ENCODE measurements at places on chromosomes 1 and 21. TPM values are rescaled to one million over a fixed set of nuclear protein-coding genes. Genes with fewer than 3 reads are reported as not detected.

DNA sequence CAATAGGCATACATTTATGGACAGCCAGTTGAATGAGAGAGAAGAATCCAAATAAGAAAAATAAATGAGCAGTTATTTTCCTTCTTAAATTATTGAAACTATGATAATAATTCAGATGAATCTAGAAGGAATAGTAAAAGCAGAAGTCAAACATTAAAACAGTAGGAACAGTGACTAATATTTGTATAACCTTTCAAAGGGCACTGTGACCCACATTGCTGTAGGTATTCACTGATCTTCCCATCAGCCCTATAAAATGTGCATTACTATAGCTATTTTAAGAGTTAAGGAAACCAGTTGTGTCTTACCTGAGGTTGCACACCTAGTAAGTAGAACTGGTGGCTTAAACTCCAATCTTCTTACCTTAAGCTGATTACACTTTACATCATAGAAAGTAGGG is 102.8 kb upstream of the ARTN start:
- DNase-seq = no peak

GRCh38 chr1:186456729-186457255 is 4.1 kb downstream of the PDC start:
- no peak for DNase-seq

DNA sequence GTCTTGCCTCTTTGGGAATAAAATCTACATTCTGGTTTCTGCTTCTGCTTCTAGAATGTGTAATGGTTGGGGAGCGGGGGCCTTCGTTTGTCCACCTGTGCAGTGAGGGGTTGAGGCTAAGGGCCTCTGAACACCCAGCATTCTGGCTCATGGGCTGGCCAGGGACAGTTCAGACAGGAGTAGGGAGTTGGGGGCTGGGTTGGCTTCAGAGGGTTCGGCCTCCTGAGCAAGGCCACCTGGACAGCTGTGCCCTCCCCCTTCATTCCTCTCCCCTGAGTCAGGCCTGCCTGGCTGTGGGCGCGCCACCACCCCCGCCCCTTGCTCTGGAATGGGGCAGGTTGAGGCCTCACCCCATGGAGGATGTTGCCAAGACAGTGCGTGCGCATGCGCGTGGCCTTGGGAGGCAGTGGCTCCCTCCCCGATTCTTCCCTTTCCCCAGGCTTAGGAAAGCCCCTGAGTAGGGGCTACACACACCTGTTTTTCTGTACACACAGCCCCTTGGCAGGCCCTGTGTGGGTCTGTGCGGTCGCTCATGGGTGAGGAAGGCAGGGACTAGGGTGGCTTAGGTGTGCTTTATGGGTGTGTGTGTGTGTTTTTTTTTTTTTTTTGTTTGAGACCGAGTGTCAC is 57.0 kb downstream of the YARS1 start:
- DNase-seq = peak; percentile 98

DNA sequence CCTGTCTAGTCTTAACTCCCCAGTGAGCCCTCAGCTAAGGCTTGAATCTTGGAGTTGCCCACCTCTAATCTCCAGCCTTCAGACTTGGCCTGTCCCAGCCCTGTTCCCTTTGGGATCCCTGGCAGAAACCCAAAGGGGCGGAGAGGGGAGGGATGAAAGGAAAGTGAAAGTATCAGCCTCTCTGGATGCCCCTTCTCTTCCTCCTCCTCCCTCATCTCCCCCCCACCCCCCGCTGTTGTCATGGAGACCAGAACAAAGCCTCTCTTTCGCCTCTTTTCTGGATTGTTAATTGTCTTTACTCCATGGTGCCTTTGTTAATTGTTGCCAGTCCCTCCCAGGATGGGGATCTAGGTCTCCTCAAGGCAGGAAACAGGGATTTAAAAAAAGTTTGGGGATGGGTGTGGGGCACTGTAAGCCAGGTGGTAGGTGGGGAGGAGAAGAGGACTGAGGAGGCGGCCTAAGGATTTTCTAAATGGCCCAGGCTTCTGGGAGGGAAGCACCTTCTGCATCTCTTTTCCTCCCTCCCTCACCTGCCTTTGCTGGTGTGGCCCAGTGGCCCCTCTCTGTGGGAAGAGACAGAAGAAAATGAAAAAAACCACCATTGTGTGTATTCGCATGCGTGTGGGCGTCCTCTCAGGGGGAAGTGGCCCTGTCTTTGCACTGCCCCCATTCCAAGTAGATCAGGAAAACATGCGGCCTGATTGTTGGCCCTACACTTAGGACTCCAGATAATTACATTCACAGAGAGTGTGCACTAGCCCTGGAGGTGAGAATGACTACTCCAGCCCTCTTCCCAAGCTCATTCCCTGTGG is 7.5 kb upstream of the SOX13 start:
- DNase-seq = no peak

Gene RHOU
- polyA plus RNA-seq = 4.7 TPM

Gene NR1I3
- 19.6 TPM for polyA plus RNA-seq

Gene CBR1
- polyA plus RNA-seq = 379 TPM

Gene FMO4
- polyA plus RNA-seq = 25.8 TPM
